ENCODE measurements at places on chromosomes 6 and 20.

DNA sequence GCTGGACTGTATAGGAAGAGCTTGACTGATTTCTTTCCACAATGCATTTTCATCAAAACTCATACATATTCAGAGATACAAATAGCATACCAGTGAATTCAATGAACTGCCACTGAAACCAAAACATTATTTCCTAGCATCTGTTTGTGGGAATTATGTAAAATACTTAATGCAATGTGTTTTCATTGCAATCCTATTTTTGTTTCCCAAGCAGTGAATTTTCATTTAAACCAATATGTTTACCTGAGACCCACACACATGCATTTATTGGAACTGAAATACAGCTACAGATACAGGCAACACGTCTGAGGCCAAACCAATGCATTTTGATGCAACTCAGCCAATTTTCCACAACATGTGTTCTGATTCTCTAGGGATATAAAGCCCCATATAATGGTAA lies 33.2 kb upstream of the TFAP2A start:
- DNase-seq: no peak

GRCh38 chr6:157873735-157874344 lies 50.8 kb downstream of the SNX9 start:
- no peak for DNase-seq

DNA sequence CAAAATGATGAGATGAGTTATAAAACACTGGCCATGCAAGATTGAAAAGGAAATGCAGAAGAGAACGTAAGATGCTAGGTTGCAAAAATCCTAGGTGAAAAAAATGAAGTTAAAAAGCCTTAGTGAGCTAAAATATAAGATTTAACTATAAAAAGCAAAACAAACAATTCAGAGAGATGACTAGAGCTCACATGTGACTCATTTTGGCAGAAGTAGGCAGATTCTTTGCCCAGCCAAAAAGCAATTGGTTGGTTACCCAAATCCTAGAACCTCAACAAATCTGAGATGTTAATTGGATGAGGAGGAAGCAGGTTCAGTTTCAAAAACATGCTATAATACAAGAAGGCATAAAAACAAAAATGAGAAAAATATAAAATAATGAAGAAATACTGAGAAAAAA lies 249.1 kb downstream of the OGFRL1 start:
- no peak for DNase-seq

DNA sequence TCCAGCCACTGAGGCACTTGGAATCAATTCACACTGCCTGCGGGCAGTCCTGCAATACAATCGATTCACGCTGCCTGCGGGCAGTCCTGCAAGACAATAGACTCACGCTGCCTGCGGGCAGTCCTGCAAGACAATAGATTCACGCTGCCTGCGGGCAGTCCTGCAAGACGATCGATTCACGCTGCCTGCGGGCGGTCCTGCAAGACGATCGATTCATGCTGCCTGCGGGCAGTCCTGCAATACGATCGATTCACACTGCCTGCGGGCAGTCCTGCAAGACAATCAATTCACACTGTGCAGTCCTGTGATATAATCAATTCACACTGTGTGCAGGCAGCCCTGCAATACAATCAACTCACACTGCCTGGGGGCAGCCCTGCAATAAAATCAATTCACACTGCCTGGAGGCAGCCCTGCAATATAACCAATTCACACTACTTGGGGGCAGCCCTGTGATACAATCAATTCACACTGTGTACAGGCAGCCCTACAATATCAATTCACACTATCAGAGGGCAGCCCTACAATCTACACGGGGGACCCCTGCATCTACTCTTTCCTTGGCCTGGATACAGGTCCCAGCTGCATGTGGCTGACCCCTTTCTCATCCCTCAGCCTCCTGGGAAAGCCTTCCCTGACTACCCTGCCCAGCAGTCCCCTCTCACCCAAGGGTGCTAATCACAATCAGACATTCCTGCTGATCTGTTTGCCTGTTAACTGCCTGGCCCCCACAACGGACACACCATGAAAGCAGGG lies 10.4 kb downstream of the TAF4 start:
- no peak for DNase-seq

GRCh38 chr20:46350201-46350985 lies 42.1 kb upstream of the CDH22 start:
- peak; percentile 18 for DNase-seq

DNA sequence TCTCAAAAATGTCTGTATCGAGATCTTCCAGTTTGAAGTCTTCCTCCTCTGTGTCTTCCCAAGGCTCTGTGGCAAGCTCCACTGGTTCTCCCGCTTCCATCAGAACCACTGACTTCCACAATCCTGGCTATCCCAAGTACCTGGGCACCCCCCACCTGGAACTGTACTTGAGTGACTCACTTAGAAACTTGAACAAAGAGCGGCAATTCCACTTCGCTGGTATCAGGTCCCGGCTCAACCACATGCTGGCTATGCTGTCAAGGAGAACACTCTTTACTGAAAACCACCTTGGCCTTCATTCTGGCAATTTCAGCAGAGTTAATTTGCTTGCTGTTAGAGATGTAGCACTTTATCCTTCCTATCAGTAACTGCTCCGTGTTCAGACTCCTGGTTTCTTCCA lies 10.0 kb upstream of the DHX35 start:
- no peak for DNase-seq

DNA sequence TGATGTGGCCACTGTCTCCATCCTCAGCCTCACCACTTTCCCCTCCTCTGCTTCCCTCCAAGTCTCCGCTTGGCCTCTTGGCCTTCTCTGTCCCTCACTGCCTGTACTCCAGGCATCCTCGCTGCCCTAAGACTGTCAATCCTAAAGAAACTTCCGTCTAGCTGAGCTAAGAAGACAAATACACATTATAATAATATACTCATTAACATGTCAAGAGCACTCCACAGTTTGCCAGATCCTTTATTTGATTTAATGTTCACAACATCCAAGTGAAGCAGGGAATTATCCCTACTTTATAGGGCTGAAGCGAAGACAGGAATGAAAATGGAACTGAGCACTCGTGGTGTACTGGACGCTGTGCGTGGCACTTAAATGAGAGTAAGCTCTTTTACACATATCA lies 72.4 kb upstream of the SLC22A23 start:
- DNase-seq: no peak

DNA sequence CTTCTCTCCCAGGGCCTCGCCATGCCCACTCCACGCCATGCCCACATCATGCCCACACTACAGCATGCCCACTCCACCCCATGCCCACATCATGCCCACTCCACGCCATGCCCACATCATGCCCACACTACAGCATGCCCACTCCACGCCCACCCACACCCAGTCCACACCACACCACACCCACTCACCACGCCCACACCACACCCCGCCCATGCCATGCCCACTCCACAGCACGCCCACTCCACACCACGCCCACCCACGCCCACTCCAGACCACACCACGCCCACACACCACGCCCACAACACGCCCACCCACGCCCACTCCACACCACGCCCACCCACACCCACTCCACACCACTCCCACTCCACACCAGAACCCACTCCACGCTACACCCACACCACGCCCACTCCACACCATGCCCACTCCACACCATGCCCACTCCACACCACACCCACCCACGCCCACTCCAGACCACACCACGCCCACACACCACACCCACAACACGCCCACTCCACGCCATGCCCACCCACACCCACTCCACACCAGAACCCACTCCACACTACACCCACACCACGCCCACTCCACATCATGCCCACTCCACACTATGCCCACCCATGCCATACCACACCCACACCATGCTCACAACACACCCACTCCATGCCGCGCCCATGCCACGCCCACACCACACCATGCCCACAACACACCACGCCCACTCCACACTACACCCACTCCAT lies 88.6 kb downstream of the ERMARD start:
- no peak for DNase-seq

- DNase-seq: no peak
Observed at GRCh38 chr6:16982807-16983206, 119.0 kb upstream of the STMND1 start.

- DNase-seq: no peak
Observed at GRCh38 chr20:46735436-46735835, 26.0 kb downstream of the SLC2A10 start.

GRCh38 chr6:157597461-157598312 lies 216.7 kb downstream of the ZDHHC14 start:
- DNase-seq: no peak

- DNase-seq: no peak
Observed at GRCh38 chr20:35718972-35719635, 19.9 kb downstream of the ROMO1 start.

DNA sequence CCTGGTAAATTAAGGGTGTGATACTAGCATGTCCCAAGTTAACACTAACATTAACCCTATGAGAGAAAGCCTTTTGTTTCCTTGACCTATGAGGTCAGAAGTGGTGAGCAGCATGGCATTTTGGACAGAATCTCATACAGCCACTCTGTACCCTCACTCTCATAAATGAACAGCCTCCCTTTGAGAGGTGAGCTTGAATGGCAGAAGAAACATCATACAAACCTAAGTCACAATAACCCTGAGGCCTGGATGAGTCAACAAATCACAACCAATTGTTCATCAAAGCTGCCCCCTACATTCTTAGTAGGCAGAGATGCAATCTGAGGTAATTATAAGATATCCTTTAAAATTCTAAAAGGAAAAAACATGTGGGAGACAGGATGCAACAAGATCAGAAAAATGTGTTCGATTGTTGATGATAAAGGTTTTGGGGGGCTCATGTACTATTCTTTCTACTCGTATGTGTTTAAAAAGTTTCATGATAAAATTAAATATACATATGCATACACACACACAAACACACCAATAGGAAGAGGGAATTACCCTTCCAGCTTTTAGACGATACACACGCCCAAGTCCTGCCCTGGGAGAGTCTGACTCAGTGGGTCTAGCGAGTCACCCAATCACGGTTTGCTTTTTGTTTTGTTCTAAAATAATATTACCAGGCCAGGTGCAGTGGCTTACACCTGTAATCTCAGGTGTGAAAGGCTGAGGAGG lies 117.3 kb downstream of the ARHGAP18 start:
- DNase-seq: no peak

DNA sequence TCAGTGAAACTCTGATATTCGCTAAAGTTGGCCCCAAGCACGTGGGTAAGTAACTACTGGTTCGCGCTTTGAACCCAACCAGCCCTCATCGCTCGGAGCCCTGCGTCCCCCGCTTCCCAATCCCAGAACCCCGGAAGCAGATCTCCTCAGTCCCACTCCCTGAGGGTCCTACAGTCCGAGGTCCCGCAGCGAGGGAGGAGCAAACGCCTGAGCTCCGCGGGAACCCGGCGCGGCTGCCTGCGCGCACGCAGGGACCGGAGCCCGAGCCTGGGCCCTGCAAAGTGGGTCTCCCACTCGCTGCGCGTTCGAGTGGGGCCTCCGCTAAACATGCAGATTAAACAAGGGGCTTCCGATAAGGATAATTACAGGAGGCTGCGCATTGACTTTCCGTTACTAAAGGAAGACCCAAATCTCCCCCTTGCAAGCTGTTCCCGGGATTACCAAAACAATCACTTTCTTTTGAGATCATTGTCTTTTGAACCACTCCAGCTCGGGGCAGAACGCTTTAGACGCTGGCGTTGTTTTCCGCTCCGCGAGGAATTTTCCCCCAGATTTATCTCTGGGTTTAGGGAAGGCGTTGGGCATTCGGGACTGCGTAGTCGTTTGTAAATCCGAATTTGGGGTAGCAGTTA lies 1.3 kb upstream of the VSX1 start:
- DNase-seq: no peak

- no peak for DNase-seq
Observed at GRCh38 chr6:28648878-28649375, 123.2 kb downstream of the GPX5 start.

- no peak for DNase-seq
Observed at GRCh38 chr6:5556011-5556410, 294.7 kb downstream of the FARS2 start.

DNA sequence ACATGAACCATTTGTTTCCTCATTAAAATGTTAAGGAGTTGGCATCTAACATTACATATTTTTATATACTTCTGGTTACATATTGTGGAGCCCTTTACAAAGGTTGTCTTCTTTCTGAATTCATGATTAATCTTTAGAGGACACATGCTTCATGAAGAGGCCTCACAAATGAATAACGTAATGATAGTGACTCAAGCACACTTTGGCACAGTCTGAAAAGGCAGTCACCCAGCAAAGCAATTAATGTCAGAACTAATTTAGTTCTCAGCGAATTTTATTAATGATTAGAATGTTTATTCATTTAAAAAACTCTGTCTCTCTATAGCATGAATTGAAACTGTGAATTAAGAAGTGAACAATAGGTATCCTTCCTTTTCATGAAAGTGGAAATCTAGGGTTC lies 854.2 kb downstream of the PHF3 start:
- no peak for DNase-seq

- no peak for DNase-seq
Observed at GRCh38 chr6:36033935-36034334, 6.3 kb downstream of the MAPK14 start.

GRCh38 chr20:20765696-20766365 lies 53.4 kb upstream of the RALGAPA2 start:
- no peak for DNase-seq

DNA sequence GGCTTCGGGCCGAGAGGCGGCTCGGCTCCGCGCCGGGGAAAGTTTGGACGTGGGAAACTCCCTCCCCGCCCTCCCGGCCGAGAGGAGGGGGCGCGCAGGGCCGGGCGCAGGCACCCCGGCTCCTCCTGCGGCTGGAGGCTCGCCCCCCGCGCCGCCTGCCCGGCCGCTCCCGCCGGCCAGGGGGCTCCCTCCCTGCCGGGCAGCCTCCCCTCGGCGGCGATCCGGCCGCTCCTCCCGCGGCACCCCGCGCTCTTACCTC lies 370 bp downstream of the CDH22 start:
- DNase-seq: no peak

GRCh38 chr20:62149532-62150309 lies 6.2 kb downstream of the SS18L1 start:
- peak; percentile 11 for DNase-seq

- DNase-seq: no peak
Observed at GRCh38 chr6:138510093-138510492, 10.8 kb upstream of the NHSL1 start.

DNA sequence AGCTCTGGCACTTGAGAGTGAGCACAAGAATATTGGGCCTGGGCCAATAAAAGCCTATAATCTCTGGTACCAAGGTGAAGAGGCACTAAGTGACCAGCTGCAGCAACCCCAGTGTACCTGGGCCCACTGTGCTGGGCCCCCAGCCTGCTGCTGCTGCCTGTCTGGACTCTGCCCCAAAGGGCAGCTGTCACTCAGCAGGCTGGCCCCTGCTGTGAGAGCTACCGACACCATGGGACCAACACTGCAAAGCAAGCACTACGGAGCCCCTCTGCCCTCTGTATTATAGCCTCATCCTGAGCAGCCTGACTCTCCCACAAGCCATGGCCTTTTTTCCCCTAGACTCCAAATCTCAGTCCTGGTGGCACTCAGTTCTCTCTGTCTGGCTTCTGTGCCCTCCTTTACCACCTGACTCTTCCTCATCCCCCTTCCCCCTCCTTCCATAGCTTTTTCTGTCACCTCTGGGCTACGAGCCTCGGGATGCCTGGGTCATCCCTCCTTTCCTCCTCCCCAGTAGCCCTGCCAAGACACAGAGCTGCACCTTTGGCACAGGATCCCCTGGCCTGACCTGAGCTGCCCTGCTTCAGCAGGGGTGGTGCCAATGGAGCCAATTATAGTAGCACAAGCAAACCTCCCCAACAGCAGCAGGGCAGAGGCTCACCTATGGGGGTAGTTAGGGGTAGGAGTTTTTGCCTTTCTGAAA lies 14.2 kb downstream of the RRP36 start:
- DNase-seq: no peak

Data from anterior cingulate cortex (tissue), 58 donors.